ENCODE measurements at places on chromosomes 11 and 22. TPM values are rescaled to one million over a fixed set of nuclear protein-coding genes. Genes with fewer than 3 reads are reported as not detected.

Gene BIK
- 2.5 TPM for total RNA-seq

DNA sequence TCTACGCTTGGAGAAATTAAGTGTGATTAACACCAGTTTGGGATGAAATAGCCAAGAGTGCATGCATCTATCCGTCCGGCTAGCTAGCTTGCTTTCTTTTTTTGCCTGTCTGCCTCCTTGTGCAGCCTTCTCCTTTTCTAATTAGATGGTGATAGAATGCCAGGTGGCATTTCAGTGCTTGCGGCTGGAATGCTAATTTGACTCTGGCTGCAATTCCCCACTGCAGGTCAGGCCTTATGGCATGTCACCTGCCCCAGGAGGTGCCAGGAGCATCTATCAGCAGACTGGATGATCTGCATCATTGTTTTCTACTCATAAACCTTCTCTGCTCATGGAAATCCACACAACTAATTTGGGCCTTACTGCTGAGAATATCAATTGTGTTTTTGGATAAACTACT, 51.1 kb upstream of the CABP7 start:
- H3K36me3 ChIP-seq = peaks cover 17% of the 10 kb centered on the region
- no peak overlapping the region for H3K27ac ChIP-seq
- no peak overlapping the region for H3K4me3 ChIP-seq
- DNase-seq = no peak

DNA sequence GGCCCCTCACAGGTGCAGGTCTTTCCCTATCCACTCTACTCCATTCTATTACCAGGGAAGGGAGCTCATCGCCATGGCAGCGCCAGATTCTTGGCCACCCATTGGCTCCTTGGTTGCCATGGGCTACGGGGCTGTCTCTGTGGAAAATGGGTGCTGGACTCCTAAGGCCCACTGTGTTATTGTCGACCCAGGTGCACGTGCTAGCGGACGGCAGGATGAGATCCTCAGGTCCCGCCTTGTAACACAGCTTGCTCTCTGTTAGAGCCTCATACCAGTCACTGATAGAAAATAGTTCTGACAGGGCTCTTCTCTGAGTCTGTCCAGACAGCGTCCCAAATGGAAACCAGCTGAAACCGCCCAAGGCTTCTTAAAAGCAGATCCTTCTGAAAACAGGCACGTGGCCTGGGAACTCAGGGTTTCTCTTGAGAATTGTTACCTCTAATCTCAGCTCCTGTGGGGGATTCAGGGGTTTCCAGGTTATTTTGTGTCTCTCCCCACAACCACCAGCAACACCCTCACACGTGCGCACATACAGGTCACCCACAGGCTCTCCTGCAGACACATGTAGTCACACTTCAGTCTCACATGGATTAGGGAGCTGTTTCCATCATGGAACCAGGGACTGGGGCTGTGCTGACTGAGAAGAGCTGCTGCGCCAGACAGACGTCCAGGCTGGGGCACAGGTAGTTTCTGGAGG, 1.5 kb downstream of the TUB start:
- no peak overlapping the region for H3K27ac ChIP-seq
- no peak overlapping the region for H3K4me3 ChIP-seq
- H3K4me1 ChIP-seq = peaks cover 4% of the 10 kb centered on the region

GRCh38 chr11:95891423-95892170, 32.3 kb downstream of the MTMR2 start:
- no peak overlapping the region for H3K4me3 ChIP-seq
- H3K36me3 ChIP-seq = peaks cover 12% of the 10 kb centered on the region
- DNase-seq = no peak
- no peaks in the 10 kb centered on the region for H3K27me3 ChIP-seq
